Activated T-cell treated with anti-CD3 and anti-CD28 coated beads, Interleukin-2, amount 50 U/mL, for 72 hours (primary cell): ENCODE measurements at places on chromosomes 4 and X. TPM values are rescaled to one million over a fixed set of nuclear protein-coding genes. Genes with fewer than 3 reads are reported as not detected.

GRCh38 chr4:83011689-83012199, 1.1 kb upstream of the LIN54 start:
- peak overlapping the region; percentile 93 for H3K4me3 ChIP-seq
- peak; percentile 5 for DNase-seq
- peaks cover 53% of the 10 kb centered on the region for H3K4me1 ChIP-seq
- H3K27me3 ChIP-seq, result no peaks in the 10 kb centered on the region
- peak overlapping the region; percentile 64 for H3K27ac ChIP-seq
- H3K36me3 ChIP-seq, result peaks cover 7% of the 10 kb centered on the region

GRCh38 chrX:109732017-109732801, 848 bp downstream of the ACSL4 start:
- peak overlapping the region; percentile 97 for H3K4me3 ChIP-seq
- H3K36me3 ChIP-seq, result peaks cover 5% of the 10 kb centered on the region
- H3K4me1 ChIP-seq, result peaks cover 32% of the 10 kb centered on the region
- peak overlapping the region; percentile 99 for H3K27ac ChIP-seq
- H3K27me3 ChIP-seq, result peaks cover 12% of the 10 kb centered on the region

Gene FAM9A
- not detected for total RNA-seq

- no peaks in the 10 kb centered on the region for H3K4me1 ChIP-seq
- H3K4me3 ChIP-seq, result no peak overlapping the region
- H3K27me3 ChIP-seq, result no peaks in the 10 kb centered on the region
- H3K27ac ChIP-seq, result no peak overlapping the region
These were observed 385.3 kb upstream of the HS3ST1 start for GRCh38 chr4:11813951-11814446.

DNA sequence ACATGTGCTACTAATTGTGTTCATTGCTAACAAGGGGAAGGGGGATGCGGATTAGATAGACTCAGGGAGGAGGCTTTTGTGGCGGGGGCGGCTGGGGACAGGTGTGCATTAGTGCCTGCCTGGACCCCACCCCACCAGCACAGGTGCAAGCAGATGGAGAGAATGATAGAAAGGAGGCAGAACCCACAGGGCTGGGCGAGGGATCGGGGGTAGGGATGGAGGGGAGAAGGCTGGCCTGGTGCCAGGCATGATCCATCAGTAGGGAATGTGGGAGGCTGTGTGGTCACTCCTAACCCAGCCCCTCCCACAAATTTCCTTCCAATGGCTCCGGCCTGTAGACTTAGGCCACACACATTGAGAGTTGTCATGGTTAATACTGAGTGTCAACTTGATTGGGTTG, 30.5 kb upstream of the CRMP1 start:
- H3K27ac ChIP-seq, result no peak overlapping the region
- H3K4me3 ChIP-seq, result no peak overlapping the region
- no peak for DNase-seq
- no peaks in the 10 kb centered on the region for H3K36me3 ChIP-seq
- no peaks in the 10 kb centered on the region for H3K4me1 ChIP-seq
- peaks cover 8% of the 10 kb centered on the region for H3K27me3 ChIP-seq

DNA sequence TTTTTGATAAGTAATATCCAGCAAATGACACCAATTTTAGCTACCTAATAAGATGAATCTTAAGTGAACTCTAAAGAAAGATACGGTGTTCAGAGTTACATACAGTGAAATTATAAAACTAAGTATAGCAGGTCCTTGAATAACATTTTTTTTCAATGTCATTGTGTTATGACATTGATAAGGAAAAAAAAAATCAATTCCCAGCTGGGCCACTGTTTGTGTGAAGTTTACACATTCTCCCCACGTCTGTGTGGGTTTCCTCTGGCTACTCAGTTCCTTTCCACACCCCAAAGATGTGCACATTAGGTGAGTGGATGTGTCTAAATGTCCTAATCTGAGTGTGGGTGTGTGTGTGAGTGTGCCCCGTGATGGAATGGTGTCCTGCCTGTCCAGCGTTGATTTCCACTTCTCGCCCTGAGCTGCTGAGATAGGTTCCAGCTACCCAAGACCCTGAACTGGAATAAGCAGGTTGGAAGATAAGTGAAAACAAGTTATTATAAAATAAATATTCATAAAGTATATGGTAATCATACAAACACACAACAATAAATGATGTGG, 31.2 kb upstream of the PPM1K start:
- H3K36me3 ChIP-seq, result peaks cover 5% of the 10 kb centered on the region
- H3K27ac ChIP-seq, result no peak overlapping the region
- peaks cover 15% of the 10 kb centered on the region for H3K4me1 ChIP-seq
- H3K27me3 ChIP-seq, result peaks cover 4% of the 10 kb centered on the region
- no peak overlapping the region for H3K4me3 ChIP-seq
- DNase-seq, result no peak

DNA sequence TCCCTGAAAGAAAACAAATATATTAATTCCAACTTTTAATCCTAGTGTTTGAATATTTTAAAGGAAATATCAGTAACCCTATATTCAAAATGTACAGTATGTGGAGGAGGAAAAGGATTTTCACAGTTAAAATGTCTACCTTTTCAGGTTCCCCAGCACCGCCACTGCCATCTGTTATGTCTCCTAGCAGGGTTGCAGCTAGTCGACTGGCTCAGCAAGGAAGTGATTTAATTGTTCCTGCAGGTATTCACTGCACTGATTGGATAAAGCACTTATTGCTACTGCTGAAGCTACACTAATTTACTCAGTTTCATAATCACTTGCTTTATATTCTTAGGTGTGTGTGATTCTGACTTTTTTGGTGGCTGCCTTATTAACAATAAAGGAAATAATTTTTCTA, 65.5 kb upstream of the FHDC1 start:
- no peak overlapping the region for H3K4me3 ChIP-seq
- no peak for DNase-seq
- no peaks in the 10 kb centered on the region for H3K27me3 ChIP-seq
- H3K27ac ChIP-seq, result no peak overlapping the region

GRCh38 chr4:149050840-149051239, 608.6 kb upstream of the NR3C2 start:
- DNase-seq, result no peak
- H3K27ac ChIP-seq, result no peak overlapping the region
- H3K4me3 ChIP-seq, result no peak overlapping the region
- H3K4me1 ChIP-seq, result no peaks in the 10 kb centered on the region
- H3K36me3 ChIP-seq, result no peaks in the 10 kb centered on the region

GRCh38 chrX:29315931-29316330, 728.7 kb downstream of the IL1RAPL1 start:
- DNase-seq, result no peak
- H3K4me1 ChIP-seq, result no peaks in the 10 kb centered on the region
- H3K27me3 ChIP-seq, result no peaks in the 10 kb centered on the region
- H3K4me3 ChIP-seq, result no peak overlapping the region
- H3K36me3 ChIP-seq, result no peaks in the 10 kb centered on the region
- no peak overlapping the region for H3K27ac ChIP-seq

DNA sequence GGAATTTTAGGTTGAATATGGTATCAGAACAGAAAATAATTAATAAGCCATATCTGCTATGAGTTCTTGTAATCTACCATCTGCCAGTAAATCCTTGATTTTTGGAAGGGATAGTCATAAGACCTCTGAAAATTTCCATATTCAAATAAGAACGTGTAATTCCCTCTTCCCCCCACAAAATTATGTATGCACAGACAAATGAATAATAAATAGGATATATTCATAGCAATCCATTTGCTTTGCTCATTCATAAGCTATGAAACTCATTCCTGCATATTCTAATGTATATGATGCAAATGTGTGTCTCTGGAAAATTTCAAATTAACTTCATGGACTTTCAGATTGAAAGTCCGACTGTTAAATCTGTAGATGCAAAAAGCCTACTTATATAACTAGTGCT, 833.1 kb upstream of the GRID2 start:
- no peak overlapping the region for H3K4me3 ChIP-seq
- no peak overlapping the region for H3K27ac ChIP-seq
- no peaks in the 10 kb centered on the region for H3K36me3 ChIP-seq
- H3K27me3 ChIP-seq, result no peaks in the 10 kb centered on the region
- no peaks in the 10 kb centered on the region for H3K4me1 ChIP-seq

DNA sequence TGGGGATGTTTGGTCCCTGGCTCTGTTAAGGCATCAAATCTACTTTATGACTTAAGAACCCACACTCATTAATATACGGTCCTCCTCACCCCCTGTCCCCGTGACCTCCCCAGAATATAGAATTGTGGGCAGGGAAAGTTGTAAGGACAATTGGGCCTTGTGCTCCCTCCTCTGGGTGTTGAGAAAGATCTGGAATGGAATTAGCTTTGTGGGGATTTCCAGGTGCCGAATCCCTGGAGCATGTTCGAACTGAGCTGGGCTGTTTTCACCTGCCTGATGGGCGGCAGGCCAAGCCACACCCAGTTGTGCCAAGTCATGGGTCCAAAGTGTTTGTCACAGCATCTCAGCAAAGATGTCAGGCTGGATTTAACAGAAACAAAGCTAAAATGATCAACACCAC, 349.3 kb upstream of the KLF3 start:
- peaks cover 30% of the 10 kb centered on the region for H3K27me3 ChIP-seq
- peaks cover 59% of the 10 kb centered on the region for H3K4me1 ChIP-seq
- DNase-seq, result no peak
- no peak overlapping the region for H3K4me3 ChIP-seq
